ENCODE measurements at places on chromosomes 11 and 22.

GRCh38 chr11:93775289-93775688 is 8.8 kb upstream of the MED17 start:
- no peak for DNase-seq

- no peak for DNase-seq
These were observed 36.7 kb downstream of the PPFIA1 start for GRCh38 chr11:70307176-70307575.

DNA sequence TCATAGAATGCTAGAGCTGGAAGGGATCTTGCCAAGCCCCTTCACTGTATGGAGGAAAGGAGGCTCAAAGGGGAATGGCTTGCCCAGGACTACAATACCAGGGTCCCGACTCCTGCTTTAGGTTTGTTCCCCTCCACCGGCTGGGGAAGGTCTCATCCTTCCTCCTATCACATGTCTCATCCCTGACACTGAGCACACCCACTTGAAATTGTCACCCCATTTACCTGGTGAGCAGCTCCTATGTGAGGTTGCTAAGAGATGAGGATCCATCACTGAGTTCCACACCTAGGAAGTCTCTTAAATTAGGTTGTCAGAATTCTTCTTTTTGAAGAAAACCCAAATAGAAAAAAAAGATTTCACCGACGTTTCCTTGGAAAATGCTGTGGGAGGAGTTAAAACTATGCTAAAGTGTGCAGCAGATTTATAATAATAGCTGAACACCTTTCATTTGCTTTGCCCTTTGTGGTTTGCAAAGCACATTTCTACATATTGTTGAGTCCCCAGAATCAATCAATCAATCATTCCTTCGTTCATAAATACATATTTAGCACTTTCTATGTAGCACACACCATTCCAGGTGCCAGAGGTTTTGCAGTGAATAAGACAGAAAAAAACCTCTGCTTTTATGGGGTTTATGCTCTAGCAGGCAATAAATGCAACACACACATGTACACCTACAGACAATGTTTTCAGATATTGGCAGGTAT is 91.7 kb downstream of the TENM4 start:
- no peak for DNase-seq

DNA sequence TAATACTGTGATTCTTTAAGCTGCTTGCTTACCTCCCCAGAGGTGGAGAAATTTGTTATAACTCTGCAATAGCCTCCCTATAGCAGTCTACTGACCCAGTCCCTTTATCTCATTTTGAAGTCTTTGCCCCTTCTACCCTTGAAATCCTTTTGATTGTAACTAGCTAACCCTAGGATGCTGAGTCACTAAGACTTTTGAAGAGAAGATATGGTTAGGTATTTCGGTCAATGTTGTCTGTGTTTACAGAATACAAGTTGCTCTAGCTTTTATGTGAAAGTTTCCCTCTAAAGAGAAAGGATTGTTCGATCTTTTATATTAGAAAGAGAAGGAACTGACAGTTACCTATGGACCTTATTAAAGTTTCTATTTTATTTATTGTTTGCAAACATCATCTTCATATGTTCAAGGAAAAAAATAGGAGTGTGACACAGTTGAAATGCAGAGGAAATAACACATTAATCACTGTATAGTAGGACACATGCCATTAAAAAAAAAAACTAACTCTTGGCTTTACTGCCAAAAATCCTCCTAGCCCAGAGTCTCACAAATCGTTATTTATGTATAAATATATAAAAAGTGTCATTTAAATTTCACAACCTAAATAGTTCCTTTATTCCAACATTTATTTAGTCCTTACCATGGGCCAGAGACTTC is 3.1 kb downstream of the HYLS1 start:
- no peak for DNase-seq

GRCh38 chr11:78168539-78169477 is 19.6 kb downstream of the KCTD21 start:
- peak; percentile 80 for DNase-seq

DNA sequence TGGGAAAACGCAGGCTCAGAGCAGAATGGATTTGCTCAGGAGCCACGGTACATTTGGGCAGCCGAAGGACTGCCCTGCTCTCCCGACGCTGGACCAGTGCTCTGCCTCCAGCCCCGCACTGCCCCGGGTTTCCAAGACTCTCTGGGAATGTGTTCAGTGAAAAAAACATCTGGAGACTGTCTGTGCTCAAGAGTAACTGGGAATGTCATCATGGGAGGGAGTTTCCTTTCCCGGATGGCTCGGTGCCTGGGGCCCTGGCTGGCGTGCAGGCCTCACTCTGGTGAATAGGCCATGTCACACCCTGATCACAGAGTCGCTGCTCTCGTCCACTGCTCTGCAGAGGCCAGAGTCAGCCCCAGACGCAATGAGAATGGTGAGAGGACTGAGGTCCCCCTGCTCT is 9.8 kb upstream of the APOL6 start:
- peak; percentile 92 for DNase-seq

GRCh38 chr11:33480626-33481025 is 220.0 kb downstream of the C11orf91 start:
- no peak for DNase-seq

DNA sequence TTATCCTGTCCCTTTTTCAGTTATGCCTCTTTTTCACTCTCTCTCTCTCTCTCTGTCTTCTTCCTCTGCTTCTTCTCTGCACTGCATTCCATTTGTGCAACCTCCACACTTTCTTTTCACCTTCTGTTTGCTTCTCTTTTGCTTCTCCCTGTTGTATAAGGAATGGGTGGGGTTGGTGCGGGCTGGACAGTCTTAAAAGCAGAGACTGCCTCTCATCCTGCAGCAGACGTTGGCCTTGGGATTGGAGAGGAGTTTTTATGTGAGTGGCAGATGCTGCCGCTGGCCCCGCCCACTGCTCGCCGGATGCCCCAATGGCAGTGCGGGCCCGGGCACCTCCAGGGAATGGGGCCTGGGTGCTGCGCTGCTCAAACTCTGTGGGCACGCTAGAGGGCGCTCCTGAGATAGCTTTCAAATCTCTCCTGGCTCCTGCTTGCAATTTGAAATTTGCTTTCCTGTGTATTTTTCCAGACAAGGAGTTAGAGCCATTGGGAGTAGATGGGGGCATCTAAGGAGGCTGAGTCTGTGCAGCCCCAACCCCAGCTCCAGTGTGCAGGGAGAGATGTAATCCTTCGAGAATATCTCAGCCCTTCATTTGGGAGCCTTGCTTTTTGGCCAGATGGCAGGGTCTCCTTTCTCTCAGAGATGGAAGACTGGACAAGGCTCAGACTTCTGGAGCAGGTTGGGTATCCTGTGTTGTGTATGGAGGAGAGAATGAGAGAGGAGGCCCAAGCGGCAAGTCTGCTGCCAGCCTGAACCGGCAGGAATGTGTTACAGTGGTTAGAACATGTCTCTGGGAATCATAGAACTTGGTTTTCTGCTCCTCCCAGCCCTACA is 81.2 kb downstream of the GRAMD1B start:
- peak; percentile 90 for DNase-seq

DNA sequence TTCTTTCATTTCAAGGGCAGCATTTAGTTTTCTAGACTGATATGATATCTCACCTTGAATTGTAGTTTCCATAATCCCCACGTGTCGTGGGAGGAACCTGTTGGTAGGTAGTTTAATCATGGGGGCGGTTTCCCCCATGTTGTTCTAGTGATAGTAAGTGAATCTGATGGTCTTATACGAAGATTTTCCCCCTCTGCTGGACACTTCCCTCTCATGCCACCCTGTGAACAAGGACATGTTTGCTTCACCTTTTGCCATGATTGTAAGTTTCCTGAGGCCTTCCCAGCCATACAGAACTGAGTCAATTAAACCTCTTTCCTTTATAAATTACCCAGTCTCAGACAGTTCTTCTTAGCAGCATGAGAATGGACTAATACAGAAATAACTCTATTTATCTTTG is 851.1 kb upstream of the FAT3 start:
- no peak for DNase-seq

DNA sequence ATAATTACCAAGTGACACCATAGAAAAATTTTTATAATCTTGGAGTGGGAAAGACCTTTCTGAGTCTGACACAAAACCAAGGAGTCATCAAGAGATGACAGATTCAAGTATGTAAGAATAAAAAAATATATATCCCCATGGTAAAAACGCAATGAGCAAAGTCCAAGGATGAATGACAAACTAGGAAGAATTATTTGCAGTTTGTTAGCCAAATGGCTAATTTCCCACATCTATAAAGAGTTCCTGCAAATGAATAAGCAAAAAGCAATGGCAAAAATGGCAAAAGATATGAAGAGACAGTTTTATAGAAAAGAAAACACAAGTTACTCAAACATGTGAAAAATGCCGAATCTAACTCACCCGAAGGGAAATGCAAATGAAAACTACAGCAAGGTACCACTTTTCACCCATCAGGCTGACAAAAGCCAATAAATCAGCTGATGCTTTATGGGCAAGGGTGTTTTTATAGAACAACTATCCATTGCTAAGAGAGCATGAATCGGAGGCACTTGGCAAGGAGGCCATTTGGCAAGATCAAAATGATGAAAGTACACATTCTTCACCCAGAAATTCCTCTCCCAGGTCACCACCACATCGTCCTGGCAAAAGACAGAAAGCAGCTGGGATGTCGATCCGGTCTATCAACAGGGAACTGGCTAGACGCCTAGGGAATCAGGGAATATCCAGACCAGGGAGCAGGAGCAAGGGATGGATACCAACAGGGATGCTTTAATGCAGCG is 21.1 kb upstream of the KLHL35 start:
- no peak for DNase-seq

DNA sequence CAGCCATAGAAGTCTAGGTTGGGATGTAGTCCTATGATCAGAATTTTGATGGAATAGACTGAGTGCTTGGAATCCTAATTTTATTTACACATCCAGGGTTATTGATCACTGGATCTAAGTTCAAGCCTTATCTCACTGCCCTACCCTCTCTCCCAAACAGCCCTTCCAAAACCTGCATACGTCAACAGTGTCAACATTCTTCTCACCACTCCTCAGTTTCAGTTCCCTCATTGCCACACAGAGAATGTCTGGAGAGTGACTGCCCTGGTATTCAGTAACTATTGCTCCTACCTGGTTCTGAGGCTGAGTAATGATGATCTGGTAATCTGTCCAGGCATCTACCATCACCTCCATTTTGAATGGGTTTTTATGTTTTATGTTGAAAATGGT is 60.0 kb downstream of the GLYATL1 start:
- no peak for DNase-seq

DNA sequence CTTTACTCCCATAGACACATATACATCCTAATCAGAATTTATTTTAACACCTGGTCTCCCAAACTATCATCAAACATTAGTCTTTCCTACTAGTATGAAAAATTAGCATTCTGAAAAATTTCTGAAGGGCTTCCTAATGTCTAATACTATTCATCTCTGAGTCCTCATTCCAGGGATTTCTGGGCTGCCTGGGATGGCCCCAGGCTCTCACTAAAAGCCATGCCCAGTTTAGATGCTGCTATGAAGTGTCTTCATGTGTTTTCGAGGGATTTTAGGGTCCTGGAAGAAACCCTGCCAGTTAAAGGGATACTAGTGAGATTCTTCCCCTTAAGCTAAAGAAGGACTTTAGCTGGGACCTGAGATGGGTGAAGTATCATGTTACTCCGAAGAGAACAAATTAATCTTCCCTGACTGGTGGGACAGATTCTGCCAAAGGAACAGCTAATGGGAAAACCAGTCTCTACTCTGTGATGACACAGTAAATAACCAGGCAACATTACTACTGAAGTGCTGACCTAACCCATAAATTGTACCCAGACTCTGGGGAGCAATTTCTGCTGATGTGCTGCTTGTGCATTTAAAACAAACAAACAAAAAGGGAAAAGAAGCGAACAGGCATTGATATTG is 342.6 kb downstream of the SOX6 start:
- DNase-seq = no peak

DNA sequence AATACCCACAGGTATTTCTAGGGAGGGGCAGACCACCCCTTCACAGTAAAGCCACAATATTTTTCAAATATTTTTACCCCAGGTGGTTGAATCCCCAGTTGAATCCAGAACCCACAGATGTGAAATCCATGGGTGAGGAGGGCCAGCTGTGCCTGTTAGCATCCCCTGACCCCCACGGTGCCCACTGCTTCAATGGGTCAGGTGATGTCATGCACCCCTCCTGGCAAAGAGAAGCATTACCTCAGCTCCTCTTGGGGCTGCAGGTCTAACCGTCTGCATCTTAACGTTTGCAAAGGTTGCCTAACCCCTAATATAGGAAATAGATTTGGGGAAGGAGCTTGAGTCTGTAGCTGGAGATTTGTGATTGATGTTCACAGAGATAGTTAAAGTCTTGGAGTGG is 24.7 kb upstream of the IL17RA start:
- DNase-seq = no peak

DNA sequence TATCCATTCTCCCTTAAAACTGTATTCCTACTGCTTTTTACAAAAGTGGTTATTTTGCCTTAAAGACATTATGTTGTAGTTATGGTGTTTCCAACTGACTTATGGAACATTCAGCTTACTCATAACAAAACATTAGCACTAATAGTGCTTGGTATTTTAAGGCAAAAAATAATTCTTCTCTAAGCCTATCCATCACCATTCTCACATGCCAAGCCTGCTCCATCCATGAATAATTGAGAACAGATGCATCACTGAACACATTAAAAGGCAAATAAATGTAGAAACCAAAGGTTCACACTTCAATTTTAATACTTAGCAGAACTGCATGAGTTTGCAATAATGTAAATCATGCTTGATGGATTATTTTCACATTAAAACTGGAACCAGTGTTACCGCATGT is 42.3 kb upstream of the DDI1 start:
- no peak for DNase-seq

DNA sequence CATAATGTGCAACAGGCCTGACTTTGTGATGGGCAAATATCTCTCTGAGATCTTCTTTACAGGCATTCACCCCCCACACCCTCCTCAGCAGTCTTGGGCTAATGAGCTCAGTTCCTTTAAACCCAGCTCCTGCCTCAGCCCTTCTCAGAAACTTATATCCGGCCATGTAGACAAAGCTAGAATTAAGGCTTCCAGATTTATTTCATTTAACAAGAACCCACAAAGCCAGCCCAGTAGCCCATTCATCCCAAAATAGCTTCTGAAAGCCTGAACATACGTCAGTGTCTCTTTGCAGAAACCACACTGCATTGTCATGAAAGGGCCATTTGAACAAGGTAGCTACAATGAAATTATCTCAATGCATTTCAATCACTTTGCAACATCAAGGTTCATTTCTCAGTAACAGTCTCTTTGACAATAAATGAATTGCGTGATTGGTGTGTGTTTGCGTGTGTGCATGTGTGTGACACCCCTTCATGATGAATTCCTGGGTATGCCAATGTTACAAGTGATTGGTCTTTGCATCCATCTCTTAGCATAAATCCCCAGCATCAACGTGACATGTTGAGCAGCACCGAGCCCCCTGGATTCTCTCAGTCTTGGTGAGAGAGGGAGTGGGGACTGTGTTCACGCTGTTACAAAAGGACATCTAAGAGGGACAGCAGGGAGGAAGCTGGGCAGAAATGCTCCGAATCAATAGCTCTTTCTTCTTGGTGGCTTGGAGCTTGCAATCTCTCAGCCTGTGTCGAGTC is 299.6 kb downstream of the KIRREL3 start:
- DNase-seq = no peak
